ENCODE measurements at places on chromosomes 12 and 14. TPM values are rescaled to one million over a fixed set of nuclear protein-coding genes. Genes with fewer than 3 reads are reported as not detected.
A peak's percentile ranks its signal among the peaks of the same experiment; 100 is the strongest.

The ACSS3 gene
- not detected for total RNA-seq

The PROX2 gene
- total RNA-seq, result 0.44 TPM

The DNAH10 gene
- 0.76 TPM for total RNA-seq

The ZBTB42 gene
- 4.9 TPM for total RNA-seq

The DHH gene
- total RNA-seq, result not detected

The DYRK2 gene
- 27.7 TPM for total RNA-seq

The MRPL52 gene
- total RNA-seq, result 147 TPM

The CBLN3 gene
- 5.0 TPM for total RNA-seq

The PRKCH gene
- 304 TPM for total RNA-seq

The C12orf42 gene
- total RNA-seq, result 0.84 TPM

The IL23A gene
- total RNA-seq, result 2.9 TPM

DNA sequence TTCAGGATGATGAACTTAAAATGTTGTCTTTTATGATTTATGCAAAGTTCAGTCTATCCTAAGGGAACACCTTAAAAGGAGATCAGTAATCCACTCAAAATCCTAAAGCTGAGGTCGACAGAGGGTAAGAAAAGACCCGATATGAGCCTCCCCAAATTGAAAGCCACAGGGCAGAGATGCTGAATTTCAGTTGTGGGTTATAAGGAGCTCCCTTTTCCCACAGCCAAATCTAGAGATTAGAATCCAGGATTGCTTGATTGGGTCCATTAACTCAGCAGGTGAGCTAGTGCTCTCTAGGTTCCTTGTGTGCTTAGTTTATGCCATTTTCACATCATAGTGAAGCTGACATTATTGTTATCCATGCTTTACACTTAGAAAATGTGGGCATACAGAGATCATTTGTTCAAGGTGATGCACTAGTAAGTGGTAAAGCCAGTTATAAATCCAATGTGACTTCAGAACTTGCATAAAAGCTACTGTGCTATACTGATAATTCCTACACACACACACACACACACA is 417.5 kb downstream of the TMEM117 start:
- H3K36me3 ChIP-seq, result no peaks in the 10 kb centered on the region
- no peaks in the 10 kb centered on the region for H3K4me1 ChIP-seq
- no peak overlapping the region for H3K4me3 ChIP-seq

- no peaks in the 10 kb centered on the region for H3K27me3 ChIP-seq
- DNase-seq, result no peak
- H3K27ac ChIP-seq, result no peak overlapping the region
- peaks cover 30% of the 10 kb centered on the region for H3K4me1 ChIP-seq
- H3K4me3 ChIP-seq, result no peak overlapping the region
- no peaks in the 10 kb centered on the region for H3K36me3 ChIP-seq
Observed at GRCh38 chr14:81166121-81166520, 54.6 kb downstream of the GTF2A1 start.

DNA sequence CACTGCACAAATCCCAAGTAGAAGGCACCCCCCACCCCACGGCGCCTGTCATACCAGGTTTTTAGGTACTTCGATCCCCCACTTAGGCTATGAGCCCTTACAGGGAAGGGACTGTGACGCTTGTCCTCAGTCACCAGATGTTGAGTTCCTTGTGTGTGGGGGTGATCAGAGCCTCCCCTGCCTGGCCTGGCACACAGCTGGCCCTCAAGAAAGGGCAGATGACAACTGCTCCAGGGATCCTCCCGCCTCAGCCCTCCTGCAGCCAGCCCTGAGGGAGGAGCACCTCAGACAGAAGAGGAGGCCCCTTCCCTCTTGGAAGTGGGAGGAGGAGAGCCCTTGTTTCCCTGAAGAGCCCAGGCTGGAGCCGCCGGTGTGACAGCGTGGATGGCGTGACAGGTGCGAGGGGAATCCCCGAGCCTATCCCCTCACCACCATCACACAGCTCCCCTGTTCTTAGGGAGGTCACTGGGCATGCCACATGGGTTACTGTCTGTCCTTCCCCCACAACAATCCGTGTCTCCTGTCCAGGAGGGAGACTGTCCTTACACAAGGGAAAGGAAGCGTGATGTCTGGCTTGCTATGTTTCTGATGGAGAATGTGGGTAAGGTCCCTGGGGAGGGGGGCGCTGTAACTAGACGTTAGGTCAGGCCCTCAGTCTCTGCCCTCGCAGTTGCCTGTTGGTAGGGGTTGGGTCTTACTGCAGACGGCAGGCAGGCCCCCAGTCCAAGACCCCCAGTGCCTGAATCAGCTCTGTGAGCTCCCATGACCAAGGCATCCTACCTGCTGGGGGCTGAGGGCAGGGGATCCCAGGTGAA is 31.4 kb downstream of the P2RX4 start:
- H3K36me3 ChIP-seq, result peaks cover 16% of the 10 kb centered on the region
- H3K4me3 ChIP-seq, result peak overlapping the region; percentile 61
- H3K27ac ChIP-seq, result peak overlapping the region; percentile 88
- H3K4me1 ChIP-seq, result peaks cover 40% of the 10 kb centered on the region

- no peak overlapping the region for H3K27ac ChIP-seq
- peaks cover 3% of the 10 kb centered on the region for H3K4me1 ChIP-seq
- peaks cover 13% of the 10 kb centered on the region for H3K36me3 ChIP-seq
- H3K4me3 ChIP-seq, result no peak overlapping the region
- no peaks in the 10 kb centered on the region for H3K27me3 ChIP-seq
Observed at GRCh38 chr14:68806526-68807147, 13.8 kb upstream of the ZFP36L1 start.

DNA sequence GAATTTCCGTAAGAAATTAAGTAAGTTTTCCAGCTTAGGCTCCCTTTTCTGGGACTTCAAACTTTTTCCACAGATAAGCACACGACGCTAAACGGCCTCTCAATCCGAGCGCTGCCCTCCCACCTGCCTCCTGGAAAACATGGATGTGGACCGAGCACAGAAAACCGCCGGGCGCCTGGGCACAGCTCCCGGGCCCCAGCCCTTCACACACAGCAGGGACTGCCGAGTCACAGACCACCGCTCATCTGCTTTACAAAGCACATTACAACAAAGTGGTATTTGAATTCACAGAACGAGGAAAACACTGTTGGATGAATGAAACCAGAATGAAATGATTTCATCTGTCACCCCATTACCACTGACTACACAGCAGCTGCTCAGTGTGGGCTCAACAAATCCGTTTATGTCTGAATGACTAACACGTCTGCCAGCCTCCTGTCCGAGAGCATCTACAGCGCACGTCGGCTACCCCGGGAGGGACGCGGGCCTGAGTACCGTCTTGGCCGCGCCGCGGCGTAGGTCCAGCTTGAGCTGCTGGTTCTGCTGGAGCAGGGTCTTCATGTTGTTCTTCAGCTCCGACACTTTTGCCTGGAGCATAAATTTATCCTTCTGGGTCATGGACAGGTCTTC is 13.1 kb upstream of the ANKLE2 start:
- no peak overlapping the region for H3K4me3 ChIP-seq
- no peaks in the 10 kb centered on the region for H3K27me3 ChIP-seq
- H3K36me3 ChIP-seq, result peaks cover 35% of the 10 kb centered on the region
- no peak overlapping the region for H3K27ac ChIP-seq
- H3K4me1 ChIP-seq, result peaks cover 16% of the 10 kb centered on the region

DNA sequence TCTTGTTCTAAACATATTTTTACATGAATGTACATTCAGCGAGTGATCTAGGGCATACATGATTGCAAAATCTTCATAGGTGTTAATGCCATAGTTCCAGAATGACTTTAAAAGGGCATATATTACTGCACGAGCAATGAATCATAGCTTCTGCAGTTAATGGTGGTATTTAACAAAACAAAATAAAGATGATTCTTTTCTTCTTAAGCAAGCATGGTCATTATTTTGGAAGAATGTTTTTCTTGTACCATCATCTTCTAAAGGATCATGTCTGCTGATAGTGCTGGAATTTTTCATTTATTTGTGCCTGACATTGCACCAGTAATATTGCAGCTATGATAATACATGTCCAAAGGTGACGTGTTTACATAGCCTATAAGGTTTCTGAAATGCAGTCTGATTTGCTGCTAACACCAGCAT is 388.6 kb downstream of the CCDC91 start:
- H3K4me3 ChIP-seq, result no peak overlapping the region
- no peak for DNase-seq
- no peaks in the 10 kb centered on the region for H3K27me3 ChIP-seq
- no peaks in the 10 kb centered on the region for H3K4me1 ChIP-seq

- H3K4me1 ChIP-seq, result no peaks in the 10 kb centered on the region
- H3K4me3 ChIP-seq, result no peak overlapping the region
- DNase-seq, result no peak
- no peaks in the 10 kb centered on the region for H3K36me3 ChIP-seq
- H3K27me3 ChIP-seq, result no peaks in the 10 kb centered on the region
Observed at GRCh38 chr14:83425138-83425537, 1891.5 kb upstream of the SEL1L start.

GRCh38 chr12:54147186-54147585 is 41.6 kb downstream of the SMUG1 start:
- DNase-seq, result no peak
- H3K4me1 ChIP-seq, result no peaks in the 10 kb centered on the region
- peaks cover 48% of the 10 kb centered on the region for H3K27me3 ChIP-seq
- no peaks in the 10 kb centered on the region for H3K36me3 ChIP-seq
- H3K4me3 ChIP-seq, result no peak overlapping the region
- no peak overlapping the region for H3K27ac ChIP-seq

DNA sequence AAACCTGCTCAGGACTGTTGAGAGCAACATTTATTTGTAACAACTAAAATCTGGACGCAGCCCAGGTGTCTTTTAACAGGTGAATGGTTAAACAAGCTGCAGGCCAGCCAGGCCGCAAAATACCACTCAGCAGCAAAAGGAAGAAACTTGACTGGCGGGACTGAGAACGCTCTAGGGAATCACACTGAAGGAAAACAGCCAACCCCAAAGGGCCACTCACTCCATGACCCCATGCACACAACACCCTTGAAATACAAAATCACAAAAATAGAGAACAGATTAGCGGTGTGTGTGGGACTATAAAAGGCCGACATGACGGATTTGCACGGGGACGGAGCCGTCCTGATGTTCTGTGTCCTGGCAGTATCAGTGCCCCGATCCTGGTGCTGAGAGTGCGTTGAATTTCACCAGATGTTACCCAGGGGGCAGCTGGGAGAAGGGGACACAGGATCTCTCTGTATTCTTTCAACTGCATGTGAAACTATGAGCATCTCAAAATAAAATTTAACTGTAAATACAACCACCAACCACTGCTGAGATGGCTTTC is 23.0 kb downstream of the VPS37B start:
- H3K36me3 ChIP-seq, result peaks cover 32% of the 10 kb centered on the region
- H3K27me3 ChIP-seq, result no peaks in the 10 kb centered on the region
- DNase-seq, result no peak

GRCh38 chr14:64463195-64463594 is 2.1 kb upstream of the AKAP5 start:
- H3K4me1 ChIP-seq, result peaks cover 52% of the 10 kb centered on the region
- no peaks in the 10 kb centered on the region for H3K27me3 ChIP-seq
- no peak overlapping the region for H3K27ac ChIP-seq
- no peak overlapping the region for H3K4me3 ChIP-seq

GRCh38 chr14:71721791-71722190 is 210.4 kb upstream of the RGS6 start:
- H3K36me3 ChIP-seq, result peaks cover 14% of the 10 kb centered on the region
- no peak overlapping the region for H3K27ac ChIP-seq
- no peak for DNase-seq
- no peaks in the 10 kb centered on the region for H3K27me3 ChIP-seq

GRCh38 chr14:24207104-24207551 is 1.6 kb downstream of the TSSK4 start:
- H3K4me1 ChIP-seq, result peaks cover 19% of the 10 kb centered on the region
- H3K27me3 ChIP-seq, result no peaks in the 10 kb centered on the region
- no peak for DNase-seq
- peaks cover 75% of the 10 kb centered on the region for H3K36me3 ChIP-seq
- H3K4me3 ChIP-seq, result no peak overlapping the region
- H3K27ac ChIP-seq, result no peak overlapping the region

GRCh38 chr12:104357421-104357952 is 53.9 kb downstream of the EID3 start:
- no peak overlapping the region for H3K27ac ChIP-seq
- H3K4me1 ChIP-seq, result peaks cover 9% of the 10 kb centered on the region
- H3K4me3 ChIP-seq, result no peak overlapping the region
- peaks cover 2% of the 10 kb centered on the region for H3K36me3 ChIP-seq

DNA sequence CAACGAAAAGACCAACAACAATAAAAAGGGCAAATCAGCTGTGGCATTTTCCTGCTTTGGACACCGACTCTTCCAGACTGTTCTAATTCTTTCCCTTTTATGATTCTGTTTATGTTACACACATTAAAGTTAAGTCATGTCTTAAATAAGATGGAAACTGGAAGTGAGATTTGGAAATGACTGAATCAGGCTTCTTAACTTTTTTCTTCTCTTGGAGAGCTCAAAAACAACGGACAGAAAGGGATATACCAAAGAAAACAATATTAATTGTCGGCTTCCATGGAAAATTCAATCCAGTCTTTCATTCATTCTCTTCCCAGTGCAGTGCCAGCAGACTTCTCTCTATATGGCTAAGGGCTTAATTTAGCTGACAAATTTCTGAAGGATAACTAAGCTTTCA is 214.9 kb upstream of the DDHD1 start:
- no peaks in the 10 kb centered on the region for H3K4me1 ChIP-seq
- H3K4me3 ChIP-seq, result no peak overlapping the region
- no peaks in the 10 kb centered on the region for H3K36me3 ChIP-seq
- no peak for DNase-seq

DNA sequence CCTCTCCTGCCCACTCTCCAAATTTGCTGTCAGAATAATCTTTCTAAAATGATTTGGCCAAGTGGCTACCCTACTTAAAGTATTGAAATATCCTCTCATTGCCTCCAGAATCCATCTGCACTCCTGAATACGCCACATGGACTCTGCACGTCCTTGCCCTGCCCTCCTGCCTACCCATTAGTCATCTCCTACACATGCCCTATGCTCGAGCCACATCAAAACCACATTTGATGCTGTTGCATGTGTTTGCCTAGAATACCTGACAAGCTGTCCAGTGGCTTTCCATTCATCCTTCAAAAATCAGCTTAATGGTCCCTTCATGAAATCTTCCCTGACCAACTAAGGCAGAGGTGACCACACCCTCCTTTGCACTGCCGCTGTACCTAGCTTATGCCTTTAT is 17.0 kb downstream of the VCPKMT start:
- H3K4me3 ChIP-seq, result no peak overlapping the region
- no peak for DNase-seq
- H3K27me3 ChIP-seq, result peaks cover 5% of the 10 kb centered on the region

GRCh38 chr12:1740161-1740948 is 49.5 kb downstream of the ADIPOR2 start:
- DNase-seq, result no peak
- peaks cover 7% of the 10 kb centered on the region for H3K4me1 ChIP-seq
- no peak overlapping the region for H3K4me3 ChIP-seq
- no peaks in the 10 kb centered on the region for H3K27me3 ChIP-seq
- peaks cover 25% of the 10 kb centered on the region for H3K36me3 ChIP-seq

DNA sequence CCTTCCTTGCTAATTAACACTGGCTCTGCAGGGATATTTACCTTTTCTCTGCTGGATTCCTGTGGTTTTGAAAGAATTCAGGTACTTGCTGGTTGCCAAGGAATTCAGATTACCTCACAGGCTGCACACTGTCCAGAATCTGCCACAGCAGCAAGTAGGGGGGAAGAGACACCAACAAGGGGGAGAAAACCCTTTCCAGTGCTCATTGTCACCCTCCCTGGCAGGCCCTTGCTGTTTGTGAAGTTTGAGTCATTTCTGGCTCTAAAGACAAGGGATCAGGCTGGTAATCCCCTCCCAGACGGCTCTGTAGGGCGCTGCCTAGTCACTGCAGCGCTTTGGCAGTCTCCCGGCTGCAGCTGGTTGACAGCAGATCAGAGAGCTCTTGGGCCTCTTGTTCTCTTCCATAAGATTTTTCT is 50.8 kb downstream of the TTLL5 start:
- H3K27me3 ChIP-seq, result no peaks in the 10 kb centered on the region
- H3K27ac ChIP-seq, result no peak overlapping the region
- no peak for DNase-seq
- peaks cover 2% of the 10 kb centered on the region for H3K4me1 ChIP-seq
- H3K36me3 ChIP-seq, result peaks cover 2% of the 10 kb centered on the region

Measured in activated CD8-positive, alpha-beta memory T cell treated with anti-CD3 and anti-CD28 coated beads, Interleukin-2, amount 10 ng/mL, durations not matched to agents 7 days and 5 days (primary cell).